ENCODE measurements at places on chromosomes 12 and 14.

GRCh38 chr12:121793838-121794533, 498 bp upstream of the RHOF start:
- DNase-seq = peak; percentile 92

DNA sequence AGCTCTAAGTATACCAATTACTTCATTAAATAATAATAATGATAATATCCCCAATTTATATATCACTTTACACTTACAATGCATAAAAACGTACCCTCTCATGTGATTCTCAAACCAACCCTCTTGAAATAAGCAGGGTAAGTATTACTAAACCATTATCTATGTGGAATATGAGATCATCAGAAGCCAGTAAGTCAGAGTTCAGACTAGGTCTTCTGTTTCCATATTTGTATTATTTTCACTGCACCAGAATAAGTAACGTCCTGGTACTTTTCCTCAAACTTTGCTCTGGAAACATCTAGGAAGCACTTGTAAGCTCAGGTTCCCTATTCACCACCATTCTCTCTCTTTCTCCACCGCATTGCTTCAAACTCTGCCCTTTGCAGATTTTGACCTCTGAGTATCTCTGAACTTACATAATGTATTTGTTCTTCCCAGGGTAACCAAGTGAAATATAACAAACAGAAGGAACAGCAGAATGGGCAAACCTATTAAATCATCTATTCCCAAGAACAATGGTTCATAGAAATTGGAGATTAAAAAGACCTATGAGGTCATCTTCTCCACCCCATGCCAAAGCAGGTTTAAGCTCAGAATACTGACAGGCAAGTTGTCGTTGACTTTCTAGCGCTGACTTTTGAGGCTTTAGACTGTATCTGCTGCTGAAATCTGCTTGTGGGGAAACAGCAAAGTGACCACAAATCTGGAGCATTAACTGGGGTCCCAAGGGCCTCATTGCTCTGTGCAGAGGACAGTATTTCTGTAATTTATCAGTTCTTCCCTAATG, 161.3 kb upstream of the FAR2 start:
- no peak for DNase-seq

DNA sequence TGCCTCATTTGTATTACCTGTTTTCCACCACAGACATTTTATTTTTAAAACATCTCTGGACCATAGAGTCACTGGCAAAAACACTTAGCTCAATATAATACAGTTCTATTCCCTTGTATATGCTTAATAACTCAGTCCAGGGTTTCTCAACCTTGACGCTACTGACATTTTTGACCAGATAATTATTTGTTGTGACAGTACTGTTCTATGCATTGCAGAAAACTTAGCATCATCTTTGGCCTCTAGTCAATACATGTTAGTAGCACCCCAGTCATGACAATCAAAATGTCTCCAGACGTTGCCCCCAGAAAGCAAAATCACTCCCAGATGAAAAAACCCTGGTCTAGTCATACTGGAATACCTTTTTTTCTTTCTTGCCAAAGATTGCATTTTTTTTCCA, 174.7 kb downstream of the TMEM132D start:
- no peak for DNase-seq

- no peak for DNase-seq
Observed at GRCh38 chr14:60064491-60065072, 27.1 kb upstream of the PCNX4 start.

DNA sequence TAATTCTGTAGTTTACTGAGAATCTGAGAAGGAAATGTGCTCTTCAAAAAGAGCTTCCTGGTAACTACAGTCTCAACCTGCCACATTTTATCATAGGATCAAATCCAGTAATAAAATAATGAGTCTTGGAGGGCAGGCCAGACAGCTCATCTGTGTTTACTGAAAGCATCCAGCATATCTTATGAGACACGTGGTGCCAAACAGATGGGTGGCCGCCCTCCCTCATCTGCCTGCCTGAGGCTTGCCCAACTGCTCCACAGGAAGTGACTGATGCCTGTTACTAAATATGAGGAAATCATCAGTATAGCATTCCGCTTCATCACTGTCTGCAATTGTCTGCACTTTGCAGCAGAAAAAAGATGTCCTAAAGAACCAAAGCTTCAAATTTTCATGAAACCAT, 13.5 kb downstream of the DHRS7 start:
- peak; percentile 55 for DNase-seq

DNA sequence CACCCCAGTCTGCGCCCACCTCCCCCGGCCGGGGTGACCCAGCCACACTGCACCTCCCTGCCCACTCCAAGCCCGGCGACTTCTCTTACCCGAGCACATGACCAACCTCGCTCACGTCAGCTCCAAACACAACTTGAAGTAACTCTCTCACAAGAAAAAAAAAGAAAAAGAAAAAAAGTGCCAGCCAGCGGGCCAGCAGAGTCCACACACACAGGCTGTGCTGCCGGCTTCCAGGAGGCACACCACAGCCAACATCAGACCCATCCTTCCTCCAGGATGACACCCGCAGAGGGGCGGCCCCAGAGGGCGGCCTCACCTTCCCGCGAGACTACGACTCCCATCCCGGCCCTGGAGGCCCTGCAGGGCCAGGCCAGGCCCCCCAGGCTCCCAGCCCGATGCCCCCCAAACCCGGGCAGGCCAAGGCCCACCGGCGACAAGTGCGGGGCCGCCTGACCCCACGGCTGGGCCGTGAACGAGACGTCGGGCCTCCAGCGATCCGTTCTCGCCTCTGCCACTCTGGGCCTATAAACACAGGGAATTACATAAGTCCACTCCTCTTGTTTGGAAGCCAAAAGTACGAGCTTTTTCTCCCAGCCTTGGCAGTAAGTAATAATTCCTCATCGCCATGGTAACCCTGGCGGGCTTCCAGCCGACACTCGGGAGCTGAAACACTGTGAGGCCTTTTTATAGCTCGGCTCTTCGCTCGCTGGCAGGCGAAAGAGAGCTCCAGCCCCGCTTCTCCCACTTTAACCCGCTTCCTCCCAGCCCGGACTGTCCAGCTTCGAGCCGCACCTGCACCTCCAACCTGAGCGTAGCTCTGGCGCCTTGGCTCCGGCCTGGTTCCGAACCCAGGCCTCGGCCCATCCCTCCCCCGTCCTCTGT, 49.1 kb downstream of the NCOR2 start:
- DNase-seq = no peak

DNA sequence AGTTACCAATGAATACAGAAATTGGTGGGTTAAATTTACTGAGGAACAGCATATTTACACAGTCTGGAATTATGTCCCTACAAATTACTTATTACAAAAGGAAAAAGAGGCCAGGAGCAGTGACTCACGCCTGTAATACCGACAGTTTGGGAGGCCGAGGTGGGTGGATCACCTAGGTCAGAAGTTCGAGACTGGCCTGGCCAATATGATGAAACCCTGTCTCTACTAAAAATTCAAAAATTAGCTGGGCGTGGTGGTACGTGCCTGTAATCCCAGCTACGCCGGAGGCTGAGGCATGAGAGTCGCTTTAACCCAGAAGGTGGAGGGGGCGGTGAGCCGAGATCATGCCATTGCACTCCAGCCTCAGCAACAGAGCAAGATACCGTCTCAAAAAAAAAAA, 52.6 kb downstream of the HECTD1 start:
- DNase-seq = no peak

GRCh38 chr12:101694297-101694848, 3.1 kb upstream of the CHPT1 start:
- no peak for DNase-seq

DNA sequence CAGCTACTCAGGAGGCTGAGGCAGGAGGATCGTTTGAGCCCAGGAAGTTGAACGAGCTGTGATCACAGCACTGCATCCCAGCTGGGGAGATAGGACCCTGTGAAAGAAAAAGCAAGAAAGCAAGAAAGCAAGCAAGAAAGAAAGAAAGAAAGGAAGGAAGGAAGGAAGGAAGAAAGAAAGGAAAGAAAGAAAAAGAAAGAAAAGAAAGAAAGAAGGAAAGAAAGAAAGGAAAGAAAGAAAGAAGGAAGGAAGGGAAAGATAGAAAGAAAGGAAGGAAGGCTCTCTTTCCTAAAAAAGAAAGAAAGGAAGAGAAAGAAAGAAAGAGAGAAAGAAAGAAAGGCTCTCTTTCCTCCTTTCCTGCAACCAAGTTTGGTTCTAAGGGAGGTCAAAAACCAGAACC, 380.3 kb downstream of the PCNX1 start:
- DNase-seq = no peak

DNA sequence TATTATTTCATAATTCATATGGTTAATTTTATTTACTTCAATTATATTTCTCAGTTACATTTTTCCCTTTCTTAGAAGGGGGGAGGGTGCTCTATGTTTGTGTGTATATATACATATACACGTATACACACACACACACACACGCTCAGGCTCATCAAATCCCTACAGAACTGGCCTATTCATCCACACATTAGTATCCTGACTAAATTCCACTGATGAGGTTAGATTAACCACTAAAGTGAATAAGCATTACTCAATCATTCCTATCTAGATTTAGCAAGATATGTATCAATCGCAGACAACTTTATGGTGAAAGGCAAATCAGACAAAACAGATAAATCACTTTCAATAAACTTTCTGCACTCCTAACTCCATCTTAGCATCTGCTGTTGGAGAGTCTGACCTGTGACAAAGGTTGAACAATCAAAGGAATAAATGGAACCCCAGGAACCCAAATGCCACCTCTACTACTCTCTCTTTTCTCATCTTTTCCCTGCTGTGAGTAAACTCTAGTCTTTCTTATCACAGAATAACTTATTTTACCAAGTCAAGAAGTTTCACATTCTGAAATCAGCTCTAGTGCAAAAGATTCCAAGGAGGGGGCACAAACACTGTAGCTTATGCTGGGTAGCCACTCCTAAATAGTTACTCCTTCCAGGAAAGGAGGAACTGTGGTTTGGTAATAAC, 67.6 kb downstream of the RALGAPA1 start:
- no peak for DNase-seq

GRCh38 chr12:42222724-42223123, 15.3 kb downstream of the YAF2 start:
- DNase-seq = no peak

GRCh38 chr14:75543253-75543652, 21.0 kb downstream of the BATF start:
- no peak for DNase-seq

GRCh38 chr14:105165134-105165704, 3.4 kb downstream of the JAG2 start:
- DNase-seq = no peak

DNA sequence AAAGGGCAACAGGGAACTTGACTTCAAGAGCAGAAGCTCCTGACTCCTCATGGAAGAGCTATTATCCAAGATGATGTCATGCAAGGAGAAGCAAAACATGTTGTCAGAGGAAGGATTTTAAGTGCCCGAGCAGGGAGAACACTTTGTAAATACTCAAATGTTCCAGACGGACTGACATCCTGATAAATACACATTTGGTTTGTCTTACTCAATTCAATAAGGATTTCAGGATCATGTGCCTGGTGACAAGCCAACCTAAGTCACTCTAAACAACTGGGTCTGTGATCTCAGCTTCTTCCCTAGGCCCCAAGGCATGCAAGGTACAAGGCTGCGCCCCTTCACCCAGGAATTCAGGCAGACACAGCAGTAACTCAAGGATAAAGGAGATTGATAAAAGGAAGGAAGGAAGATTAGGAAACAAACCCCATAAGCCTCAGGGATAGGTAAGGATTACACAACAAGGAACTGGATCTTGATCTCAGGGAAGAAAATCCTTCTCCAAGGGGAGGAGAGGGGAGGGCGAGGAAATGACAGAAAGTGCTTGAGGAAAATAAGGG, 26.8 kb upstream of the CEBPE start:
- no peak for DNase-seq

DNA sequence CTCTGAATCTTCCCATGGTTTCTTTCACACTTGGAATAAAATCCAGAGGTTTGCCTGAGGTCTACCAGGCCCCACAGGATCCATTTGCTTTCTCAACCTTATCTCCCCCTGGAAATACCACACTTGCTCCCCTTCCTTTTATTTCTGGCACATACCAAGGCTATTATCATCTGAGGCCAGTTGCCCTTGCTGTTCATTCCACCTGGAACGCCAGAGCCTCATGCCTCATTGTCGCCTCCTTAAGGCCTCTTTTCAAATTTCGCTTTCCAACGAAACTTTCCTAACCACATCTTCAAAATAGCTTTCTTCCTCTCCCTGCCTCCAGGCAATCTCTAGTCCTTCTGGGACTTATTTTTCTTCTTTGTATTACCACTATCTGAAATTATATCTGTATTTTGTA, 11.2 kb upstream of the LRIG3 start:
- no peak for DNase-seq

DNA sequence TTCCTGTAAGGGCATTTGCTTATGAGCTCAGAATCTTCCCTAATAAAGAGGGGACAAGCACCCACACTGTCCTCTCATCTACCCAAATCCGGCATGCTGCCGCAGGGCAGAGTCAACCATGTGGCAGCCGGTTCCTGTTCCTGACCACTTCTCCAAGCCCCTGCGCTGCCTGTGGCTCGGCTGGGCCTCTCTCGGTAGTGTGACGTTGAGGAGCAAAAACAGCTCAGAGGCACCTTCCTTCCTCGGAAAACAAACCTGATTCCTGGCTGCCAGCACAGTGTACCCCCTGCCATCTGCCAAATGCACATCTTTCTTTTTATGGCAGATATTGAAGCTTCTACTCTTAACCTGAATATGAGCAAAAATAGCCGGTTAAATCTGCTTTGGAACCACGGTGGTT, 50.5 kb downstream of the CFAP251 start:
- DNase-seq = no peak

GRCh38 chr12:79367032-79367589, 323.7 kb downstream of the PAWR start:
- no peak for DNase-seq

DNA sequence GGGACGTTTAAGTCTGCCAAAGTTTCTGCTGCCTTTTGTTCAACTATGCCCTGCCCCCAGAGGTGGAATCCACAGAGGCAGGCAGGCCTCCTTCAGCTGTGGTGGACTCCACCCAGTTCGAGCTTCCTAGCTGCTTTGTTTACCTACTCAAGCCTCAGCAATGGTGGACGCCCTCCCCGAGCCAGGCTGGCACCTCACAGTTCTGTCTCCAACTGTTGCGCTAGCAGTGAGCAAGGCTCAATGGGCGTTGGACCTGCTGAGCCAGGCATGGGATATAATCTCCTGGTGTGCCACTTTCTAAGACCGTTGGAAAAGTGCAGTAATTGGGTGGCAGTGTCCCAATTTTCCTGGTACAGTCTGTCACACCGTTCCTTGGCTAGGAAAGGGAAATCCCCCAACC, 444.7 kb downstream of the FLRT2 start:
- no peak for DNase-seq

DNA sequence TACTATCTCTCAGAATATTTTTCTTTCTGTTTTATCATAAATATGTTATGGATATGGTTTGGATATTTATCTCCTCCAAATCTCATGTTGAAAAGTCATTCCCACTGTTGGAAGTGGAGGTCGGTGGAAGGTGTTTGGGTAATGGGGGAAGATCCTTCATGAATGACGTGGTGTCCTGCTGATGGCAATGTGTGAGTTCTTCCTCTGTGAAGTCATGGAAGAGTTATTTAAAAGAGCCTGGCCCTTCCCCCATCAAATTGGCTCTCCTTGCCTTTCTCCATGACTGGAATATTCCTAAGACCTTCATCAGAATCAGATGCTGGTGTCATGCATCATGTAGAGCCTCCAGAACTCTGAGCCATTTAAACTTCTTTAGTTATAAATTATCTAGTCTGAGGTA, 1291.6 kb downstream of the FSCB start:
- no peak for DNase-seq
